ENCODE measurements at places on chromosomes 11 and 22.

DNA sequence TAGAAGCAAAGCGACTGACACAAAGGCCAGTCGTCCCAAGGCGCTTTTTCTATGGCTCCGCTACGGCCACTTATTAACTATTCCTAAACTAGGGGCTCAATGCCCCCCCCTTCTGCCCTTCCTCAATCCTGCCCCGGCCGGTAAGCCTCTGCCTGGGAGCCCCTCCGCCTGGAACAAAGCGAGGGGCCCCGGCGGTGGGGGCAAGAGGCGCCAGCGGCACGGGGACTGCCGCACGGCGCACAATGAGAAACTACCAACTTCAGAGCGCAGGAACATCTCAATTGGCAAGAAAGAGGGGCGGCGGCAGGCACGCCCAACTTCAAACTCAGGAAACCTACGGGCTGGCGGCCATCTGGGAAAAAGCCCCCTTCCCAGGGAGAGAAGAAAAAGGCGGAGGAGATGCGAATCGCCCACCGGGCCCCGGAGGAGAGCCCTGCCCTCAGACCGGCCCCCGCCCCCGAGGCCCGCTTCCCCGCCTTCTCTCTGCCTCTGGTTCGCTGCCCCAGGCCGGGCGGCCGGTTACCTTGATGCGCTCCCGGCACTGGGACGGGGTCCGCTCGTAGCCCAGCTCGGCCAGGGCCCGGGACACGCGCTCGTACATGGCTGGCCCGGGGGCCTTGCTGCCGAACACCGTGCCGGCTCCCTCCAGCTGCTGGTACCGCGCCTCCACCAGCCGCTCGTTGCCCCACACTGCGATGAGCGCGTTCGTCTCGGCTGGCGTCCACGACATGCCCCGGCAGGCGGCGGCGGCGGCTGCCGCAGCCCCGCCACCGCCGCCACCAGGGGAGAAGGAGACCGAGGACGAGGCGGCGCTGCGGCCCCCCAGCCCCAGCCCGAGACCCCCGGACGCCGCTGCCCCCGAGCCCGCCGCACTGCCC lies 619 bp downstream of the MSANTD2 start:
- DNase-seq: peak; percentile 39

DNA sequence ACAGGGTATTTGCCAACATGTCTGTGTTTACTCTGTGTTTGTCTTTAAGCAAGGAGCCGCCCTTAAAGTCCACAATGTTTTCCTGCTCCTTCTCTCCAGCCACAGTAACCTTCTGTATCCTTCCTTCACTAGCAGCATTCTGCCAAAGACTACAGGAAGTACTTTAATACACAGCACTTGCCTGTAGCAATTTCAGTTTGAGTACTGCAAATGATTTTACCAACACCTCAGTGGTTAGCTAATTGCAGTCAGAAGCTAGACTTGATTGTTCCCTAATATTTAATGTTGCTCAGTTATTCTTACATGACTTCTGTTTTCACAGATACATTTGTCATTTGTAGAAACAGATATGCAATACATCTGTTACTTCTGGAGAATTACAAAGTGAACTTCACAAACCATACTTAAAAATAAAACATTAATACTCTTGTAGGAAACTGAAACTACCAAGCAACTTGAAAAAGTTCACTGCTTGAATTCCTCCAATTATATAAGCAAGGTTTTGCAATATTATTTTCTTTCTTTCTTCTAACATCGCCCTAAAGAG lies 69.1 kb downstream of the FCHSD2 start:
- DNase-seq: no peak

GRCh38 chr11:86171627-86172026 lies 72.9 kb upstream of the EED start:
- DNase-seq: no peak

DNA sequence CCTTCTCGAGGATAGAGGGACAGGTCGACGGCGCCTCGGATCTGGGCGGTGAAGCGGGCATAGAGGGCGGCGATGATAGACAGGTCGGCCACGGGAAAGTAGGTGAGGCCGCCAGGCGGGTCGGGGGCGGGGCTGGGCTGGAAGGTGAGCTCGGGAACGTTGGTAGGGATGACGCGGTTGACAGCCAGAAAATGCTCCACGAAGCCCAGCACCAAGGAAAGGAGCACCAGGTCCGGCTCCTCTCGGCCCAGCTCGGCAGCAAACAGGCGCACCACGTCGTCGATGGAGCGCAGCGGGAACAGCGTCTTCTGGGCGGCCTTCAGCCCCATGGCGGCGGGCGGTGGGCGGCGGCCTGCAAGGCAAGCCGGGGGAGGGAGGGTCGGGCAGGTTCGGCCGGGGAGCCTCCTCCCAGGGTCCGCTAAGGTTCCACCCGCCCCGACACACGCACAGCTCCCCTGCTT lies 540 bp downstream of the MEN1 start:
- DNase-seq: peak; percentile 15

GRCh38 chr22:27801616-27802345 lies at the start of gene MN1:
Gene MN1, minus strand, starts transcription at chr22:27801756. Its CDS starts 1,213 bp downstream, at chr22:27800543.
- peak; percentile 25 for DNase-seq

- DNase-seq: no peak
Observed at GRCh38 chr11:118046964-118047700, 29.7 kb upstream of the TMPRSS4 start.

DNA sequence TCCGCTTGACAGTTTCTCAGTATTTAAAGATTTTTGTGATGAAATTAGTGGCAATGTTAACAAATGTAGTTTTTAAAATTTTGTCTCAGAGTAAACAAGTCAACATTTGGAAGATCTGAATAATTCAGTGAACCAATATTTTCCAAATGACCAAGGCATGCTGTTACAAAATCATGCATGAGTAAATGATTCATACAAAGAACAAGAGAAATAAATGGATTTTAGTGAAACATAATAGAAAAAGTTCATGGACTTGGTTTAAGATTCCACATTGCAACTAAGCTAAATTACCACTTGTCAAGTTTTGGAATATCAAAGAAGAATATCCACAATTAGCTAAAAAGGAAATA lies 125.7 kb upstream of the SNX19 start:
- DNase-seq: no peak

DNA sequence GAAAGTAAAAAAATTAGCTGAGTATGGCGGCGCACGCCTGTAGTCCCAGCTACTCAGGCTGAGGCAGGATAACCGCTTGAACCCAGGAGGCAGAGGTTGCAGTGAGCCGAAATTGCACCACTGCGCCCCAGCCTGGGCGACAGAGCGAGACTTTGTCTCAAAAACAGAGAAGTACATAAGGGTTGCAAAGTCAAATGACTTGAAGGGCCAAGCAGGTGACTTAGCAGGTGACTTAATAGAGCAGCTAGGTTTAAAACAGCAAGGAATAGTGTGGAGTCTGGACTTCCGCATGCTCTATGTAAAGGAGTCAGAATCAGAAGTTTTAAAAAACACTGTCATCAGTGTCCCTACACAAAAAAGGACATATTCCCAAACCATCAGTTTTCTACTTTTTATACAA lies 31.7 kb downstream of the EP300 start:
- no peak for DNase-seq

GRCh38 chr11:103295704-103296103 lies 186.5 kb downstream of the DYNC2H1 start:
- no peak for DNase-seq

DNA sequence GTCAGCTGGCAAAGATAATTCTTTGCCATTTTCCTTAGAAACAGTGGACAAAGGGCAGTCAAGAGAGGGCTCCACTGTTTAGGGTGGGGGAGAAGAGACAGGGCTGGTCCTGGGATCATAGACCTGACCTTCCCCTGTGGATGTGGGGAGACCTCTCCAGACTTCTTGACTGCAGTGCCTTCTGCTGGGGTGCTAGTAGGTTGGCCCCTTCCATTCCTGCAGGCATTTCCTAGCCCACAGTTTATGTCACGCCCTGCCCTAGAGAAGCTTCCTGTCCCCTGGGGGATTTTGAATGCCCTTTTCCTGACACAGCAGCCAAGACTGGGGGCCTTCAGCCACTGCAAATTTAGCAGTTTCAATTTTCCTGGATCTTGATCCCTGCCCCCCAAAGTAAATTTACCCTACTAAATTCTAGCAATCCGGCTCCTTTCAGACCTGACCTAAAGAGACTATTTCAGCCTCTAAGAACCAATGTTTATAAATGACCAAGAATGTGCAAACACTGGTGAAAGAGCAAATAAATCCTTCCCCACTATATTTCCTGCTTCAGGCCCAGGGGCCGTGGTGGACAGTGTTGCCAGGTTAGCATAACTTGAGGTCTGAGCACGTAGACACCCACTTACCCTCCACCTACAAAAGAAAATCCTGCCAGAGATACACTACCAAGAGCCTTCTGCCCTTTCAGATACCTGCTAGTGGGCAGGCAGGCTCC lies 58.4 kb downstream of the PPFIBP2 start:
- no peak for DNase-seq

DNA sequence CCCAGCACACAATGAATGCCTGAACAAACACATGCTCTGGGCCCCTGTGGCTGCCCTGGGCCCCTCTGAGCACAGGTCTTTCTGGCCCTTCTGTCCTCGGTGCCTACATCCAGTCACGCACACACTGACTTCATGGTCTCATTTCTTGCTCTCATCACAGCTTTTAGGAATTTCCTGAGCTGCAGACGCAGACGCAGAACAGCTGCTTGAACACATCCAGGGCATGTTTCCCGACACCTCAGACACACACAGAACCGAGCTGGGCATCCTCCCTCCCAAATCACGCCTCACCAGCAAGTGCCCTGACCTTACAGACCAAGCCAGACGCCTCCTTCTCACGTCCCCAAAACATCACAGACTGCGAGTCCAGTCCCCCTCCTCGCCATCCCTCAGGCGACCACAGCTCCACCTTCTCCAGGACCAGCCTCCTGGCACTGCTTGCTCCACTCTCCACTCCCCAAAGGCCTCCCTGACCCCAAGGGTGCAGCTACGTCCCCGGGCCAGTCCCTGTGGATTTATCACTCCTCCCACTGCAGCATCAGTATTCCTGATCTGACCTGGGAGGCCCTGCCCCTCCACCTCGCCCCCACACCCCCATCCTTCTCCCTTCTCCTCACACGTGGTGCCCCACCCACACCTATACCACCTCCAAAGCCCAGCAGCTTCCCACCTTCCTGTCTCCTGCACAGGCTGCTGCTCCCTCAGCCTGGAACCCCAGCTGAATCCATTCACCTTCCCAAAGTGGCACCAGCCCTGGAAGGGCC lies 12.9 kb downstream of the SIRT3 start:
- DNase-seq: no peak

GRCh38 chr11:35190804-35191348 lies 51.9 kb downstream of the CD44 start:
- DNase-seq: no peak

DNA sequence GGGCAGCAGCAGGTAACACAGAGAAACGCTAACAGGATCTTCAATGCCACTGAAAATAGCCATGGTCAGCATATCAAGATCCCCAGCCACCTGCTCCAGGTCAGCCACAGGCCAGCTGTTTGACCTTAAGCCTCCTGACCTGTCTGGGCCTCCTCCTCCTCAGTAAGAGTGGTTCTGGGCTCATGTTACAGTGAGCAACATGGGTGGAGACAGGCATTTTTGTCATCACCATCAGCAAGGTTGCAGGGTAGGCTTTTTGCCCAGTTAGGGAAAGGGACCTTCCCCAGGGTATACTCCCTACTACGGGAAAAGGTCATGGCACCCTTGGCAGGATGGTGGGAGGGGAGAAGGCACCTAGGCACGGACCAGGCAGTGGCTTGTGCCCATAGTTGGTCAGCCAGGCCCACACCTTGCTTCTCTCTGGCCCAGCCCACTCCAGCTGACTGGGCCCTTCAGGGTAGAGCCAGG lies 131.8 kb upstream of the PARVA start:
- no peak for DNase-seq

- no peak for DNase-seq
Observed at GRCh38 chr11:16610738-16611388, 127.6 kb upstream of the C11orf58 start.

- no peak for DNase-seq
Observed at GRCh38 chr11:75244052-75244814, 3.7 kb downstream of the TPBGL start.

GRCh38 chr22:23182309-23183060 lies 2.2 kb downstream of the BCR start:
- DNase-seq: peak; percentile 26

DNA sequence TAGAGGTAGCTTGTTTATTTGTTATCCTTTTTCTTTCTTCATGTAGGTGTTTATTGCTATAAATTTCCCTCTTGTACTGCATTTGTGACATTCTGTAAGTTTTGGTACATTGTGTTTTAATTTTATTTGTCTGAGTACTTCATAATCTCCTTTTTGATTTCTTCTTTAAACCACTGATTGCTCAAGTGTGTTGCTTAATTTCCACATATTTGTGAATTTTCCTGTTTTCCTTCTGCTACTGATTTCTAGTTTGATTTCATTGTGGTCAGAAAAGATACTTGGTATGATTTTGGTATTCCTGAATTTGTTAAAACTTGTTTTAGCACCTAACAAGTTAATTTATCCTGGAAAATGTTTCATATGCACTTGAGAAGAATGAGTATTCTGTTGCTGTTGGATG lies 15.1 kb downstream of the OR10V1 start:
- no peak for DNase-seq

- no peak for DNase-seq
Observed at GRCh38 chr22:33209930-33210784, 152.0 kb upstream of the SYN3 start.

DNA sequence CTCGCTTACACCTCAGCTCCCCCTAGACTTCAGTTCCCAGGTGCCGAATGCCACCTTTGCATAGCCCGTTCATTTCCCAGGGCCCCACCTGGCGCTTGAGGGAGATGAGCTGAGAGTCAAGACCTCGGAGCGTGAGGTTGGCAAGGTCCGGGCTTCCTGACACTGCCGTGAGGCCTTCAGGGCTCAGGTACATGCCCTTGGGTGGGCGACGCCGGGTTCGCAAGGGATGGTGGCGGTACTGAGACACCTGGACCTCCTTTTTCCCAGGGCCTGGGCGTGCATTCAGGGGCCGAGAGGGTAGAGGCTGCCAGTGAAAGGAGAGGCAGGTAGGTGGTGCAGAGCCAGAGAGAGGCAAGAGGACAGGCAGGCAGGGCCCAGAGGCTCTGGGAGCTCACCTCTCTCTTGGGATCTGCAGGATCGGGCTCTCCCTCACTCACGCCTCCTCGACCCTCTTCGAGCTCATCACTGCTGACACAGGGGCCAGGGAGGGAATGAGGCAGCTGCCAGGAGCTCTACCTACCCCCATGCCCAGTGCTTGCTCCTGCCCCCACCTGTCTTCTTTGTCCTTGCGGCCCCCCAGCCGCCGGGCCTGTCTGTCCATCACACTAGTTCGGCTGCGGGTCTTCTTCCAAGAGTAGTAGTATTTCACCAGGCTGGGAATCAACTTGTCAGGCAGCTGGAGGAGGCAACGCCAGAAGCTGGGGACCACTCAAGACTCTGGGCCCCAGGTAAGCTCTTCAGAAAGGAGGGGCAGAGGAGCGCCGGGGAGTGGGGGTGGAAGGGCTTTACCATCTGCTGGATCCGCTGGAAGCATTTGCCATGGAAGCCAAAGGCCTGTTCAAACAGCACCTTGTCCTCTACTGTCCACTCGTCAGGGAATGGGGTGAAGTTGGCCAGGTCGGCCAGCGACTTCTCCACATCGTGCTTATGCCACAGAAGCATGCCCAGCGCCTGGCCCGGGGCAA lies 2.8 kb downstream of the RCOR2 start:
- DNase-seq: no peak
